ENCODE measurements at places on chromosomes 13 and 19.

- no peak for DNase-seq
Observed at GRCh38 chr13:48457578-48458242, 44.8 kb upstream of the LPAR6 start.

DNA sequence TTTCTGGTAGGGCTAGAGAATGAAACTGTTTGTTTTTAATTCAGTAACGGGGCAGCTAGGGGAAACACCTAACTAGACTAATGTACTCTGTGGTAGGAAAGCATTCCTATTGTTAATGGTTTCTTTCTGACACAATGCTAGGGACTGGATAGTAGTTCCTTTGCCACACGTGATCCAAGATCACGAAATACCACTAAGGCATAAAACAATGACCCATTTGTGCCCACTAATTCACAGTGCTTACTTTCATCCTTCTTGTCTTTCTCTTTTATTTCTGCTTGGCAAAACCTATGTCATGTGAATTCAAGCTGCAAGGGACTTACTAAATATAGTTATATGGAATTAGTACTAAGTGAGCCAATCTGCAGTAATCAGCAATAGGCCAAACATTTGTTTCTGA is 834.1 kb upstream of the SLITRK6 start:
- no peak for DNase-seq

GRCh38 chr13:27012482-27013197 is 159.0 kb downstream of the USP12 start:
- DNase-seq = peak; percentile 93

GRCh38 chr13:74675182-74675581 is 541.0 kb upstream of the KLF12 start:
- DNase-seq = peak; percentile 38

GRCh38 chr19:32453736-32454135 is 48.2 kb downstream of the DPY19L3 start:
- DNase-seq = peak; percentile 6

DNA sequence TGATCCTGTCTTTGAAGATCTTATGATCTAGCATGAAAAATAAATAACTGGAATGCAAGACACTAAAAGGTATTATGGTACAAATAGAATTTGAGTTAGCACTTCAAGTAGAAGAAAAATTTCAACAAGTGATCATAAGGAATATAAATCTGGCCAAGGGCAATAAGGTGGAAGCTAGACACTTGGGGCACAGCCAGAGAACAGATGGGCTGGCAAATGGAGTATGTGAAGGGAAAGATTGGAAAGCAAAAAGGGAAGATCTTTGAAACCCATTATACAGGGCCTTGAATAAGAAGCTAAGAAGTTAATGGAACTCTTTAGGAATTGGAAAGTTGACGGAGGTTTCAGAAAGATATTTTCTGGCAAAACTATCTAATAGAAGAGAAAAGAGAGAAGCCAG is 61.0 kb downstream of the MZT1 start:
- DNase-seq = no peak

- DNase-seq = peak; percentile 68
Observed at GRCh38 chr19:10420444-10421239, at the start of gene PDE4A. Gene PDE4A (plus strand): TSS chr19:10420538. CDS start chr19:10420765, 227 bp downstream.

GRCh38 chr13:110885966-110886869 is 28.7 kb downstream of the ANKRD10 start:
- no peak for DNase-seq

GRCh38 chr13:51761643-51762350 is 42.2 kb downstream of the DHRS12 start:
- DNase-seq = peak; percentile 74

DNA sequence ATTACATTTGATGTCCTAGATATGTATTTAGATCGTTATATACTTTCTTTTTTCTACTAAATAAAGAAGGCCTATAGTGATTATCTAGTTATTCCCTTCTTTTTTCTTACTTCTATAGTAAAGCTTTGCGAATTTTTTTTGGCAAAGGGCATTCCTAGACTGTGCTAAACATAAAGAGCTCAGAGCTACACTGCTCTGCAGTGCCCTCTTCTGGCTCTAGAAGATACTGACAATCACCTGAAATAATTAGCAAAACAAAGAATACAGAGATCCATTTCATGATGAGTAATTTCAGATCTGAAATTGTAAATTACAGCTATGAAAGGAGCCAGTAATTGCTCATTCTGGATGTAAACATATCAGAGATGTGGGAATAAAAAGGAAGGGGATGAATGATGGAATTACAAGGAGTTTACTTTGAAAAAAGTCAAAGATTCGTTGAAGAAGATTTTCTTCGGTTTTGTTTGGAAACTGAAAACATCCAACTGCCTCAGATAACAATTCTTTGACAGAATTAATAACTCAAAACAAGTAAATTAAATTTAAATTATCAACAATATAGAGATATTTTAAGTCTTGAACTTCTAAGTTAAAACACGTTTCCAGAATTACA is 288.5 kb downstream of the NALCN start:
- peak; percentile 66 for DNase-seq

GRCh38 chr13:49904729-49905456 is 31.2 kb downstream of the SPRYD7 start:
- DNase-seq = no peak

- DNase-seq = peak; percentile 67
Observed at GRCh38 chr19:15091918-15092753, 10.1 kb downstream of the OR1I1 start.

DNA sequence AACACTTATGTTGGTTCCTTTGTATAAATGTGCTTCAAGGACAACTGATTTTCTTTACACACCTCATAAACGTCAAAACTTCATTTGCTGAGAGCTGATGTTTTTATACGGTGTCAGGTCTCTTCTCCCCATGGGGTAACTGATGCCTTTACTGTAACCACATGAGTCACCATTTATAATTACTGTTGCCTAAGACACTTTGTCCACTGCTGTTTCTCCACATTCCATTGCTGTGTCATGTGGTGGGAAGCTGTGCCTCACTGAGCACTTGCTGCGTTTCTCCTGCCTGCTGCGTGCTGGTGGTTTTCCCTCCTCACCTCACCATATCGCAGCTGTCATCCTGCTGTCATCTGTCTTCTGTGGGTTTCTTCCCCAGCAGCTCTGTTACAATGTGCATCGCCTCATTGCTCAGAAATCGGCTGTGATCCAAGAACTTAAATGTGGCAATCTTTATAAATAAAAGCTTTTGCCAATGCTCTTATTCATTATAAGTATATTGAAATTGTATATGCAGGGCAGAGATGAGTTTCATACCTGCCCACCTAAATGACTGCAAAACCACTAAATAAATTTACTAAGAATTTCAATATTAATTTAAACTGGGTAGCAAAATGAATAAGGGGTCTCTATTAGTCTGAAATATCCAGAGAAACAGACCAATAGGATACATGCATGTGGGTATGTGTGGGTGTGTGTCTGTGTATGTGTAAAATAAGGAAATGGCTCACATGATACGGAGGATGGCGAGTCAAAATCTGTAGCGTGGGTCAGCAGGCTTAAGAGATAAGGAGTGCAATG is 547.0 kb upstream of the SLITRK5 start:
- DNase-seq = peak; percentile 98

GRCh38 chr19:49875857-49876421 is 1.2 kb downstream of the AKT1S1 start:
- peak; percentile 68 for DNase-seq

DNA sequence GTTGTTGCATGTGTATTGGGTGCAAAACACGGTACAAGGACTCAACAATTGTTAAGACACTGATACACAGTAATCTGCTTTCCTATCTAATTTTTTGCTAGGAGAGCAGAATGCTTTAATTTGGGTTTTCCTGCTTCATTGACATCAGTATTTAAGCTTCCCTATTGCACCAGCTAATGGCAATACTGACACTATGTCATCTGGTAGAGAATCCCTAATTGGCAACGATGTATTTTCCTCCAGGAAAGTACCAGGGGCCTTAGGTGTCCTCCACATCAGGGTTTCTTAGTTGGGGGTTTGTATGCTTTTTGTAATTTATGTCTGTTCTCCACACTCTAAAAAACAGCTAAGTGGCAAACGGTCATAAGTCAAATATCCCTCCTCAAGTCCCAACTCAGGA is 76.5 kb upstream of the FRY start:
- DNase-seq = no peak

GRCh38 chr19:19493841-19494546 is 21.4 kb downstream of the TSSK6 start:
- DNase-seq = peak; percentile 28

- DNase-seq = peak; percentile 65
Observed at GRCh38 chr19:48403606-48404005, 10.1 kb downstream of the GRIN2D start.

DNA sequence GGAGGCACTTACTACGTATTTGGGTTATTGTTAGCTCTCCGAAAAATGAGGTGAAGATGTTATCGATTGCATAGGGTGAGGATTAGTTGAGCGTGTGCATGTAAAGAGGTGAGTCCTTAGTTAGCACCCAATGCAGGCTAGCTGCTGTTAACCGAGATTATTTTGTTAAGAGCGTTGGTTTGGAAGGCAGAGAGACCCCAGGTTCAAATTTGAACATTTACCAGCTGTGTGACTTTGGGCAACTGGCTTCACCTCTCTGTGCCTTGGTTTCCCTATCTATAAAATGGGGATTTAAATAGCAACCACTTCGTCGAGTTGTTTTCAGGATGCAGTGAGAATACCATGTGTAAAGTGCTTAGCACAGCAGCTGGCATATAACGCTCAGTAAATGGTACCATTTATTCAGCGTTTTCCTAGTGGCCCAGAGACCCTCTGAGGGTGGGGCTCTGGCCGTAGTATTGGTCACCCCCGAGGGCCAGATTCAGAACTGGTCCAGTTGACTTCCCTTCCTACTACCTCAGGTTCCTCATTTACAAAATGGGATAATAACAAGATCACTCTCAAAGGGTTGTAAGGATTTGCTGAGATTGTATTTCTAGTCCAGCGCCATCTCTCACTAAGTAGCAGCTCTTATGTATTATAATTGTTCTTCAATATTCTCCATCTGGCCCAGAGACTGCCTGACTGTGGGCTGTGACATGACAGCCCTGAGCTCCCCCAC is 887 bp downstream of the SIPA1L3 start:
- peak; percentile 41 for DNase-seq

GRCh38 chr13:70347947-70348620 is 239.8 kb upstream of the KLHL1 start:
- DNase-seq = no peak
